CD4-positive, alpha-beta memory T cell (primary cell): ENCODE measurements at places on chromosomes 6 and 20. TPM values are rescaled to one million over a fixed set of nuclear protein-coding genes. Genes with fewer than 3 reads are reported as not detected.

C20orf202 gene
- not detected for total RNA-seq

KLC4 gene
- 51.6 TPM for total RNA-seq

GRCh38 chr20:43322851-43323250, 133.1 kb upstream of the PTPRT start:
- H3K4me1 ChIP-seq, result no peaks in the 10 kb centered on the region
- no peaks in the 10 kb centered on the region for H3K36me3 ChIP-seq
- DNase-seq, result no peak
- H3K27me3 ChIP-seq, result no peaks in the 10 kb centered on the region

GABRR1 gene
- not detected for total RNA-seq

GRCh38 chr6:159913862-159914564, 23.2 kb downstream of the MAS1 start:
- H3K4me3 ChIP-seq, result no peak overlapping the region
- H3K4me1 ChIP-seq, result no peaks in the 10 kb centered on the region
- DNase-seq, result no peak

GRCh38 chr6:148405894-148406293, 63.3 kb downstream of the SASH1 start:
- no peak overlapping the region for H3K27ac ChIP-seq
- H3K27me3 ChIP-seq, result no peaks in the 10 kb centered on the region
- no peak for DNase-seq
- no peaks in the 10 kb centered on the region for H3K4me1 ChIP-seq
- no peaks in the 10 kb centered on the region for H3K36me3 ChIP-seq

BTNL2 gene
- total RNA-seq, result not detected

GRCh38 chr6:45952168-45952529, 63.5 kb downstream of the CLIC5 start:
- no peak overlapping the region for H3K4me3 ChIP-seq
- H3K27me3 ChIP-seq, result no peaks in the 10 kb centered on the region
- H3K27ac ChIP-seq, result no peak overlapping the region
- H3K4me1 ChIP-seq, result no peaks in the 10 kb centered on the region
- H3K36me3 ChIP-seq, result peaks cover 6% of the 10 kb centered on the region

RSPO3 gene
- total RNA-seq, result not detected

GRCh38 chr6:161198176-161198575, 75.7 kb downstream of the AGPAT4 start:
- H3K27me3 ChIP-seq, result no peaks in the 10 kb centered on the region
- H3K27ac ChIP-seq, result no peak overlapping the region
- H3K4me1 ChIP-seq, result no peaks in the 10 kb centered on the region
- no peaks in the 10 kb centered on the region for H3K36me3 ChIP-seq
- no peak overlapping the region for H3K4me3 ChIP-seq

DNA sequence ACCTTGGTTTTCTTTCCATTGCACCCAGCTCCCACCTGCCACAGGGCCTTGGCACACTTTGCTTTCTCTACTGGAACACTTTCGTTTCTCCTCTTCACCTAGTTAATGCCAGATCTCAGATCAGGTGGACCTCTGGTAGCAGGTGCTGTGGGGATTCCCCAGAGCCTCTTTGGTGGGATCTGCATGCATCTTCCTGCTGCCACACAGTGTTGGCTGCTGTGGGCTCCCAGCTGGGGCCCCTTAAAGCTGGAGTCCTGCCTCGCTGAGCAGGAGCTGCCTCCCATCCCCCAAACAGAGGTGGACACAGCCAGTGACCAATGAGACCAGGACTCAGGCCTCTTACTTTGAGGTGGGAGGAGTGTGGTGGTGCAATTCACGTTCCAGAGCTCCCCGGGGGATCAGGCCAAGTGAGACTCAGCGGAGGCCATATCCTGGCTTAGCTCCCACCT, 28.4 kb downstream of the CEBPB start:
- no peak for DNase-seq
- H3K27ac ChIP-seq, result no peak overlapping the region
- no peak overlapping the region for H3K4me3 ChIP-seq
- no peaks in the 10 kb centered on the region for H3K4me1 ChIP-seq

GRCh38 chr6:26155061-26155930, 68.1 kb downstream of the HFE start:
- H3K27ac ChIP-seq, result peak overlapping the region; percentile 79
- DNase-seq, result no peak
- H3K4me1 ChIP-seq, result peaks cover 17% of the 10 kb centered on the region
- no peaks in the 10 kb centered on the region for H3K36me3 ChIP-seq

SIRPB1 gene
- 4.7 TPM for total RNA-seq

DNA sequence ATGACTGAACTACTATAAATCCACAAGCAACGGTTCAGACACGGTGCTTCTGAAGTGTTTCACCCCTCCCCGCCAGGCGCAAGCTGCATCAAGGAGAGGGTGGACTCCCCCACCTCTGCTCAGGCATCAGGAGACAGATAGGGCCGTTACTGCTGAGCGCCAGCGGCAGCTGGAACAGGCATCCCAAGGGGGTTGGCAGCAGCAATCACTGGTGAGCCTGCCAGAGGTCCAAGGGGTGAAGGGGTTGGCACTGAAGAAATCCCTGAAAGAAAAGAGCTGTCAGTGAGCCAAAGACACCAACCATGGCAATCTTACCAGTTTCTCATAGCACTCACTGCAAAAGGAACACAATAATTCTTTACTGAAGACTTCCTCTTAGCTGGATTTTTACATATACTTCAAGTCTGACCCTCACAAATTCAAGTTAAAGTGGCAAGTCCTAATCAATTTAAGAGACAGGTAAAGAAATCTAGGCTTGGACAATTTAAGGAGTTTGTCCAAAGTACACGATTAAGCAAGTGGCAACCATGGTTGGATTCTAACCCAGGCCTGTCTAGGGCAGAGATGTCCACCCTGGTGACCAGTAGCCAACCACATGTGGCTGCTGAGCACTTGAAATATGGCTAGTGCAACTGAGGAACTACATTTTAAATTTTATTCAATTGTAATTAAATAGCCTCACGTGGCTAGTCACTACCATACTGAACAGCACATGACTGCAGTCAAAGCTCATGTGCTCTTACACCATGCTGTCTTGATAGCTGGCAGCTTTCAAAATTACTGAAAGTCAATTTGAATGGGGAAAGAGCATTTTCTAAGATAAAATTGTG, 21.7 kb upstream of the TBC1D20 start:
- H3K27ac ChIP-seq, result no peak overlapping the region
- DNase-seq, result no peak
- no peak overlapping the region for H3K4me3 ChIP-seq
- no peaks in the 10 kb centered on the region for H3K27me3 ChIP-seq
- H3K36me3 ChIP-seq, result peaks cover 54% of the 10 kb centered on the region

- H3K27ac ChIP-seq, result no peak overlapping the region
- H3K27me3 ChIP-seq, result no peaks in the 10 kb centered on the region
- no peaks in the 10 kb centered on the region for H3K36me3 ChIP-seq
- no peaks in the 10 kb centered on the region for H3K4me1 ChIP-seq
These were observed 28.3 kb upstream of the CD83 start for GRCh38 chr6:14089224-14089623.

- H3K4me1 ChIP-seq, result no peaks in the 10 kb centered on the region
- no peak overlapping the region for H3K27ac ChIP-seq
- no peak for DNase-seq
- H3K27me3 ChIP-seq, result no peaks in the 10 kb centered on the region
- no peak overlapping the region for H3K4me3 ChIP-seq
These were observed 321.5 kb downstream of the LRFN2 start for GRCh38 chr6:40265615-40266014.

- no peaks in the 10 kb centered on the region for H3K27me3 ChIP-seq
- peak overlapping the region; percentile 88 for H3K27ac ChIP-seq
- peaks cover 46% of the 10 kb centered on the region for H3K36me3 ChIP-seq
- no peak for DNase-seq
- peaks cover 50% of the 10 kb centered on the region for H3K4me1 ChIP-seq
These were observed 1.5 kb downstream of the RXRB start for GRCh38 chr6:33198853-33199436.

- DNase-seq, result no peak
- H3K36me3 ChIP-seq, result no peaks in the 10 kb centered on the region
- H3K4me1 ChIP-seq, result no peaks in the 10 kb centered on the region
- H3K27me3 ChIP-seq, result no peaks in the 10 kb centered on the region
- H3K4me3 ChIP-seq, result no peak overlapping the region
These were observed 36.5 kb downstream of the ATP9A start for GRCh38 chr20:51731731-51732095.

DNA sequence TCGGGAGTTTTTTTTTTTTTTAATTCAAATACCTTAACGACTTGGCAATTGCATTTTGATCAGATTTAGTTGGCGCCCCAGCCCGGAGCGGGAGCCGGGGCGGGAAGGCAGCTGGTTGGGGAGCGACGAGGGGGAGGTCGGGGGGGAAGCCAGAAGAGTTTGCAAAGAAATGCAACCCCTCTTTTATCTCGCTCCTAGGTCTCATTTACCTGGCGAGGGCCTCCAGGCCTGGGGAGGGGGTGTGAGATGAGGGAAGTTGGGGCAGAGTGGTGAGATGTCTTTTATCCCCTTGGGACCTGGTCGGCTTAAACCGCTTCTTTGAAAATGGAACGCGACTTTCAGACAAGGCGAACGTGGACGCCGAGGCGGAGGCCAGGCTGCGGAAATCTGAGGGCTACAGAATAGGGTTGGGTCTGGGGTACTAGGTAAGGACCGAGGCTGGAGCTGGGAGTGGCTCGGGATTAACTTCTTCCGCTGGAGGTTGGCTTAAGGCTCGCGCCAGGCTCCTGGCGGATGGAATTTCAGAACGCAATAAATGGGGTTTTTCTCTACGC, 40.3 kb downstream of the NCR2 start:
- peaks cover 35% of the 10 kb centered on the region for H3K4me1 ChIP-seq
- H3K4me3 ChIP-seq, result no peak overlapping the region
- H3K36me3 ChIP-seq, result no peaks in the 10 kb centered on the region
- no peak for DNase-seq
- H3K27ac ChIP-seq, result no peak overlapping the region
- peaks cover 43% of the 10 kb centered on the region for H3K27me3 ChIP-seq

DNA sequence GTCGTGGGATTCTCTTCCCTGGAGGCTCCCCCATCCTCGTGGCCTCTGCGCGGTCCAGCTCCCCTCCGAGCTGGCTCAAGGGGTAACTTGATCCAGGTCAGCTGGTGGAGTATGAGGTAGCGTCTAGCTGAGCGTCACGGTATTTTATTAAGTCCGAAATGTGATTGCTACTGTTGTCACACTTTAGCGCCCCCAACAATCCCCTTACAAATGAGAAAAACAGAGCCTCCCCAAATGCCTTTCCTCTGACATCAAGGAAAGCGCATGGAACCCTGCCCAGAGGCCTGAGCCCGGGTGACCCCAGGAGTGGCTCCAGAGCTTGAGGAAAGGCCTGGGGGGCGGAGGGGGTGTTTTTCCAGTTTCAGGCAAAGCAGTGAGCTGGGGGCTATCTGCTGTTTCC, 192.4 kb downstream of the ZMYND8 start:
- no peak overlapping the region for H3K27ac ChIP-seq
- no peaks in the 10 kb centered on the region for H3K27me3 ChIP-seq
- H3K4me3 ChIP-seq, result no peak overlapping the region
- DNase-seq, result no peak
- H3K4me1 ChIP-seq, result no peaks in the 10 kb centered on the region

DNA sequence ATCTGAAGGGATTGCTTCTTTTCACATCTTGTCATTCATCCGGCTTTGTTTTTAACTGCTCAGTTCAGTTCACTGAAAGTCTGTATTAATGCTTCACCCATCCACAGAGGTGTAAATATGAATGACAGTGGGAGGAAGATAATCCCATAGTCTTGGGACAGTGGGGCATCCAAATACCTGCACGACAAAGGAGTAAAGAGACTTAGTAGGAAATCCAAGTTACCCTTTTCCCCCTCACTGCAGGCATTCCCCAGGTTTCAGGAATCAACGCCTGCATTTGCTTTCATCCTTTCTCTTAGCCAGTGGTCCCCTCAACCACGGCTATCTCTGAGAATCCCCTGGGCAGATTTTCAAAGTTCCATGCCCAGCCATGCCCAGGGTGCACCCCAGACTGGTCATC, 110.2 kb downstream of the MYLK4 start:
- H3K27ac ChIP-seq, result no peak overlapping the region
- no peak overlapping the region for H3K4me3 ChIP-seq
- DNase-seq, result no peak
- peaks cover 5% of the 10 kb centered on the region for H3K27me3 ChIP-seq

DNA sequence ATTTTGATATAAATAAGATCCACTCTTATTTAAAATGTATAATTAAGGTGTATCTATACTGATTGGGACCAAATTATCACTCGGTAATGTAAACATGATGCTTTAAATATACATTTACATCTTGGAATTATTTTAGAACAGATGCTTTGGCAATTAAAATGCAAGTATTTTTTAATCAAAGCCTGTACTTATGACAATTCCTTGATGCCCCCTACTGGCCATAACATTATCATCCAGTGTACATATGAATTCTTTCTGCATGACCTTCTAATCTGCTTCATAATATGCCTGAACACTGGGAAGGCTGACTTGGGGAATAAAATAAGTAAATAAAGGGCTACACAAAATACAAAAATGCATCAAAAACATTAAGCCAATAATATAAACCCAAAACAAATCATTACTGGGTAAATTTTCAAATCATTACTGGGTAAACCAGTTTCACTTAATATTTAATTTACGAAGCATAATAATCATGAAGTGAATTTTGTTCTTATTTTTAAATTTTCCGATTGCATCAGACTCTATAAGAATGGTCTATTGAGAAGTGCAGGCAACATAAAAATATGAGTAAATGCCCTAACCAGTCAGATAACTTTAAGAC, 65.1 kb downstream of the CGA start:
- DNase-seq, result peak; percentile 2
- no peaks in the 10 kb centered on the region for H3K27me3 ChIP-seq
- no peaks in the 10 kb centered on the region for H3K36me3 ChIP-seq

CSE1L gene
- total RNA-seq, result 45.8 TPM

DNA sequence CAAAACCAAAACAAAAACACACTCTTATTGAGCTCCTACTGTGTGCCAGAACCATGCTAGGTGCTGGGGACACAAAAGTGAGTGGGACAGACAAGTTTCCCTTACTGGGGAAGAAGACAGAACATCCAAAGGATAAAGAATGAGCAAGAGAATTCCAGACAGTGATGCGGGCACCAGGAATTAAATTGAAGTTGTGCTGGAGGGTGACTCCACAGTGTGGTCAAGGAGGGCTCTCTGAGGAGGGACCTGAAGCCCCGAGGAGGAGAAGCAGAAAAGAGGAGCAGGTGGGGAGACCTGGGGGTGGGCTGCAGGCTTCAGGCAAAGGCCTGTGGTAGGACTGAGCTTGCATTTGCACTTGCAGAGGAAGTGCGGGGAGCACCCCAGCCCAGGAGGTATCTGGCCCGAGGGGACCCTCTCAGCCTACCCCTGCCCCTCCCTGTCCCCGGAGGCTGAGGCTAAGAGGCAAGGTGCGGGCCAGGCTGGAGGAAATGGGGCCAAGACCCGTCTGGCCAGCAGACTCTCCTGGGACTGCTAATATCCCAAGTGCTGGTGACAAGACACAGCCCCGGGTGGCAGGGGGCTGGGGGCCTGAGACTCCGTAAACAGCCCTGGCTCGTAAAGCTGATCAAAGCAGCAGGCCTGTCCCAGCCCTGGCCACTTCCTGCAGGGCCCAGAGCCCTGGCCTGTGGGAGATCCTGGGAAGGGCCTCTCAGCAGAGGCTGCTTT, 57.1 kb downstream of the SNAI1 start:
- no peaks in the 10 kb centered on the region for H3K4me1 ChIP-seq
- no peaks in the 10 kb centered on the region for H3K27me3 ChIP-seq
- DNase-seq, result no peak
- H3K27ac ChIP-seq, result no peak overlapping the region
- no peak overlapping the region for H3K4me3 ChIP-seq

ZKSCAN3 gene
- total RNA-seq, result 12.6 TPM

SLC24A3 gene
- total RNA-seq, result not detected
